ENCODE measurements at places on chromosomes 16 and 17.

DNA sequence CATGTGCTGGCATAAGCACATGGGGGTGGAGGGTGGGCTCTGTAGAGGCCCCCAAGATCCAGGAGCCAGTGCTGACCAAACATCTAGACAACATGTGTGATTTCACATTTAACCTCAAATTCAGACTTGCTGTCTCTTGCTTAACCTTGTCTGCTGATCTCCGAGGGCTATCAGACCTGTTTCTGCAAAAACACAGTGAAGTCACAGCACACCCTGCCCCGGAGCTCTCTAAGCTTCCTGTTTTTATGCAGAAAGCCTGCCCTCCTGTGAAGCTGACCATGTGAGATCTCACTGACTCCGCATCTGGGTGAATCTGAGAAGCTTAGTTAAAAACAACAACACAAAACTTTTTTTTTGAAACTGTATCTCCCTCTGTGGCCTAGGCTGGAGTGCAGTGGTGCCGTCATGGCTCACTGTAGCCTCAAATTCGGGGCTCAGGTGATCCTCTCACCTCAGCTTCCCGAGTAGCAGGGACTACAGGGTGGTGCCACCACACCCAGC lies 6.6 kb upstream of the DPEP2 start:
- no peak for DNase-seq

- DNase-seq, result no peak
Measured at GRCh38 chr16:71912534-71913275, 17.4 kb downstream of the IST1 start.

- DNase-seq, result no peak
Measured at GRCh38 chr17:19709841-19710240, 6.5 kb downstream of the SLC47A2 start.

DNA sequence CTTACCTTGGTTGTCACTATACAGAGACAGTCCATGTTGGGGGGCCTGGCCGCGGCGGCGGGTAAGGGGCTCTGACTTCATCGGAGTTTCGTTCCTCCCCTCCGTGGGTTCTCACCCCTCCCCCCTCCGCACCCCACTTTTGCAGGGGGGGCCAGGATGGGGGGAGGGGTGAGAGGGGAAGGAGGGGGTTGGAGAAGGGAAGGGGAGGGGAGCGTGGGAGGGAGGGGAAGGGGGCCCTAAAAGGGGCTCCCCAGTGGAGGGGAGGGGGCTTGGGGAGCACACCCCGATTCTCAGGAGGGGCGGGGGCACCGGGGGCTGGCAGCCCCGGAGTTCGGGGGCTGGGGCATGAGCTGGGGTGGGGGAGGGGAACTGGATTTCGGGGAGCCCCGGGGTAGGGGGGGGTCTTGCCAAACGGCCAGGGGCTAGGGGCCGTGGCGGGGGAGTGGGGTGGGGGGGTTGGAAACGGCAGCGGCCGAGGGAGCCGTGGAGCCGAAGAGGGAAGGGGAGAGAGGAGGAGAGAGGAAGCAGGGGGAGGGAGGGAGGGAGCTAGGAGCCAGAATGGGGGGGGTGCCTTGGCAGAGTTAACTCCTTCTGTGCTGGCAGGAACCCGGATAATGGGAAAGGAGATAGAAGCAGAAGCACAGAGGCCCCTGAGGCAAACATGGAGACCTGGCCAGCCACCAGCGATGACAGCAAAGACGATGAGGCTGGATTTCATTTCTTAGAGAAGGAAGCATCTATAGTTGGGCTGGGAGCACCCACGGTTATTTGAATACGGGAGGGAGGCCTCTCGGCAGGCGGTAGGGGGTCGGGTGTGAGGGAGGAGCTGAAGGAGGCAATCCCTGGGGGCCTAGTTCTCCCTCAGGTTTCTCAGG lies 2.3 kb downstream of the DLG4 start:
- no peak for DNase-seq

DNA sequence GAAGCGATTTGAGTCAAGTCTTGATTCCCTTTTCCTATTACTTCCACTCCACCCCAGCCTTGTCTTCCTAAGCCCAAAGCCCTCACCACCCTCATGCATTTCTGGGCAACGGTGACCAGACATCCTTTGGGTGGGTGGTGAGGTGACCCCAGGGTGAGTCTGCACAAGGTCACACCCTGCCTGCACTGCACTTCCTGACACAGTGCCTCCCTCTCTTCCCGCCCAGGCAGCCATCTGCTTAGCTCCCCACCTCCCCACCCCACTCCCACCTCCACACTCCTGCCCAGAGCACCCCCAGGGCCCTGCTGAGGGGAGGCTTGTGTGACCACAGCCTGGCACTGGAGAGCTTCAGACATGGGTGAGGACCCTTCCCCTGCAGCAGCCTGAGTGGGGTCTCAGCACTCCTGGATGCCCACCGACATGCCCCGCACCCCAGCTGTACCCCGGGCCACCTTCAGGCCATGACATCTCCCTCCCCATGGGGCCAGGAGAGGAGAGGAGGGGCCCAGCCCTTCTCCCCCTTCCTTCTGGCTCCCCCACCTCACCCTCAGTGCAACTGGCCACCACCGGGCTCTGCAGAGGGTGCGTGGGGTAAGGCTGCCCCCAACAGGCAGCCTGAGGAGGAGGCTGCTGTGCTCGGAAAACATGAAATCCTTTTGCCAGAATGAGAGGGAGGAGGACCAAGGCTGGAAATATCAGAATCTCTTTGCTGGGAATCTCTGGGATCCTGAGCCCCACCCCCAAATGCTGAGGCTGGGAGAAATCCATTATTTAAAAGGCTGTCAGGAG lies 68.6 kb downstream of the CCT6B start:
- DNase-seq, result no peak

GRCh38 chr17:82693168-82693867 lies 5.2 kb downstream of the RAB40B start:
- no peak for DNase-seq

GRCh38 chr16:85134076-85134788 lies 22.0 kb upstream of the CIBAR2 start:
- DNase-seq, result no peak

GRCh38 chr17:56175299-56175955 lies 22.2 kb downstream of the ANKFN1 start:
- DNase-seq, result no peak

GRCh38 chr17:2684549-2684948 lies 27.0 kb downstream of the CLUH start:
- DNase-seq, result no peak

DNA sequence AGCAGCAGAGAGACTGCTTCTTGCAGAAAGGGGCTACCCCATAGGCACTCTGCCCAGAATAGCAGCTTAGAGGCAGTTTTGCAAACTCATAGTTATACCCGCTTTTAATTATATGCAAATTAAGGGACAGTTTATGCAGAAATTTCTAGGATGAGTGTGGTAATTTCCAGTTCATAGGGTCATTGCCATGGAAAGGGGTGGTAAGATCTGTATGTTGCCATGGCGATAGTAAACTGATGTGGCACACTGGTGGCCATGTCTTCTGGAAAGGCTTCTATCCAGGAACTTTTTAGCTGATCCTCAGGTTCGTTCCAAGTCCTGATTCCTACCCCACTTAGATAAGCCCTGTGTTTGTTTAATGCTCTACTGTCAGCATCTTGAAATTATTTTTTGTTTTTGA lies 6.2 kb downstream of the STXBP4 start:
- DNase-seq, result no peak

DNA sequence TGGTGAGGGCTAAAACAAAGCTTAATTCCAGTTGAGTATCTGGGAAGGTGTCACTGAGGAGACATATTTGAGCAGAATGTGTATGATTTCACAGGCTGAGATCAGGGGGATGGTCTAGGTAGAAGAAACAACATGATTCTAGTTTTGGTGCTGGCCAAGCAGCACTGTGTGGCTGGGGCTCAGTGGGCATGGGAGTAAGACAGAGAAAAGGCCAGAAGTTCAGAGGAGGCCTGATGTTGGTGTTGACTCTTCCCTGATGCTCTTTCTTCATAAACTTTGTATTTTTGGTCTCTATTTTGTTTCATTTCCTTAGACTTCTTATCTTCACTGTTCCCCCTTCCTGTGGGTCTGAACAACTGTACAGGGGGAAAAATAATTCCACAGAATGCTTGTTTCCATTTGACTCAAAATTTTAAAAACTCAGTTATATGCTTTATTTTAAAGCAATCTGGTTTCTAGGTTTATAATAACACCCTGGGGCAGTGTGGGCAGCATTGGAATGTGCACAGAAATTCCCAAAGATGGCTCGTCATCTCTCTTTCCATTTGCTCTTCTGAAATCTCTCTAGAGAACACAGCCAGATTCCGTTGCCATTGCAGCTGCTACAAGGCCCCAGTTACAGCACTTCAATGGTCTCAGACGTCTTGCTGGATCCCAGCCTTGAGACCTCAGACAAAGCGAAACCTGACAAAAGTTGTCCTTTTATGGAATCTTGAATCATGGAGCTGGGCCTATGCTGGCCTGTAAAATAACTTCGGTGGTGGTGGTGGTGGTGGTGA lies 68.3 kb downstream of the SNX11 start:
- no peak for DNase-seq
